ENCODE measurements at places on chromosomes 16 and 17.

GRCh38 chr17:47895347-47895855 is 635 bp upstream of the SP2 start:
- peak; percentile 11 for DNase-seq

DNA sequence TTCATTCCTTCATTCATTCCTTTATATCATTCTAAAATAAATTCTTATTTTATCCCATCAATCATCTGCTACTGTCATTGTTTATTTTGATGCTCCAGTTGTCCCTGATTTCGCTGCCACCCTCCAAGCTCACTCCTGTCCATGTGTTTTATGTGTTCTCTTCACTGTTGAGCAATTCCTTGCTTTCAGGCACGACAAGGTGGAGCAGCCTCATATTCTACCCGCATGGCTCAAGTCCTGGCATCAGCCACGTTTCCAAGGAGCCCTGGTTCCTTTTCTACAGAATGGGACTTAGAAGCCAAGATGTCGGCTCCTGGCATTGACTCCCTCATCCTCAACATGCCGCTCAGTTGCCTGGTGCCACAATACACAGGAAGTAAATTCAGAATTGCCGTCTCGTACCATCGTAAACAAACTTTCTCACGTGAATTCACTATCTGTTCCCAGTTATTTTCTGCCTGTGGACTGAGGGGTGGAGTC is 139.0 kb downstream of the RPTOR start:
- DNase-seq, result no peak

DNA sequence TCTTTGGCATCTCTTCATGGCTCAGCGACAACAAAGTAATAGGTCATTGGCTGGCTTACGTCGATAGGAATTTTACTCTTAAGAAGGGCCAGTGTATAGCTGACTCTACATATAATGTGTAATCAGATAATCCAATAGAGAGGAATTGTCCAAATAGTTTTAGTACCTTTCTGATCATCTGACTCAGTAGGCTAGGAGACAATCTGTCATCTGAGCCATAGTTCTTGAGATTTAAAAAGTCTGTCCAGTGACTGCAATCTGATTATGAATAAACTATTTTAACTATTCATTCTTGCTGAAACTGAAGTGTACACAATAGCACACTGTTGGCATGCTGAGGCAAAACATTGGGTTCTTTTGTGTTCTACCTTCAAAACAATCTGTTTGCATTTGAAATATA is 21.4 kb upstream of the NOL11 start:
- DNase-seq, result no peak

- no peak for DNase-seq
These were observed at the start of gene PRSS21 for GRCh38 chr16:2816751-2817339. Gene PRSS21 (plus strand): TSS chr16:2817237. CDS start chr16:2817269, 32 bp downstream.

DNA sequence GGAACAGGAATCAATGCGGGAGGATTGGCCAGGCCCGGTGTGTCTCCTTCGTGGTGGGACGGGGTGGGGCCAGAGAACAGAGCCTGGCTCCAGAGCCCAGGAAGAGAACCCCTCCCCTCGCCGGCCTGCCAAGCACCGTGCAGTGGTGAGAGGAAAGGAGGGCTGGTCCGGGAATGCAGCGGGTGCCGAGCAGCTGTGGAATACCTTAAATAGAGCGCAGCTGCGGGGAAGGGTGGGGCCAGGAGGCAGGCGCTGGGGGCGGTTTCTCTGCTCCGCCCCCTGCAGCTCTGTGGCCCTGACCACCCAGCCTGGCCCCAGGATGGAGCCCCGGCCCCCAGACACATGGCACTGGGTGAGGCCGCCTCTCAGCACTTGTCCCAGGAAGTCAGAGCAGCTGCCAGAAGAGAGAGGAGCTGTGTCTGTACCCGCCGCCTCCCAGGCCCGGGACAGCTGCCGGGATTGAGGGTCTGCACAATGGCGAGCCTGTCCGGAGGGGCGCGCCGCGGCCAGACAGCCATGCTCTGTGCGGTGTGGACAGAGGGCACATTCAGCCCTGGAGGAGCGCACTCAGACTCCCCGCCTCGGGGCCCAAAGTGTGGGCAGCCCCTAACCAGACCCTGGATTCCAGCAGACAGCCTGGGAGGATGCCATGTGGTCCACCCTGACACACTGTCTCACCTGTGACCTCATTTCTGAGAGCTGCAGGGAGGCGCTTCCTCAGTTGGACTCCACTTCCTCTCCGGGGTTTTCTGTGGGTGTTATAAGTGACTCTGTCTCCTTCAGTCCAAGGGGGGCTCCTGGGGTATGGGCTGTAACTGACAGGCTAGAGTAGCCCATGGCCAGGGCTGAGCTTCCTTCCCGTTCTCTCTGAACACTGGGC is 268.8 kb downstream of the SEC14L1 start:
- DNase-seq, result no peak

DNA sequence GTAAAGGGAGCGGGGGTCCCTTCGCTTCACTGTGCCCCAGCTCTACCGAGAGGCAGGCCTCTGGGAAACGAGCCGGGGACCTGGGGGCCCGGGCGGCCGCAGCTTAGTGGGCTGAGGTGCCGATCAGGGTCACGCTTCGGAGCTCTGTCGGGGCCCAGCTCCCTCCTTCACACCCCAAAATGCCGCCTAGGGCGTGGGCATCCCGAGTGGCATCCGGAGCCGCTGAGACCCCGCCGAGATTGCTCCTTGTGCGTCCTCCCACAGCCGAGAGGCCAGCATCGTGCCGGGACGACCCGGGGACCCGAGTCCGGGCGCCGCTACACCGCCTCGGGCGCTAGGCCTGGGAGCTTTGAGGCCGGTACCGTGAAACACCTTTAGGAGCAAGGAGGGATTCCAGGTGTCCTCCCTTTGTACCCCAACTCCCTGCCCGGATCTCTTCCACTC is 1.3 kb downstream of the SALL1 start:
- no peak for DNase-seq

GRCh38 chr17:16001226-16001897 is 1.7 kb downstream of the TTC19 start:
- no peak for DNase-seq

GRCh38 chr16:9107025-9107970 is 15.9 kb downstream of the HAPSTR1 start:
- DNase-seq, result no peak

GRCh38 chr16:55949518-55949917 is 74.3 kb upstream of the CES5A start:
- peak; percentile 9 for DNase-seq

- no peak for DNase-seq
These were observed 17.5 kb downstream of the LIMD2 start for GRCh38 chr17:63682441-63682840.

GRCh38 chr16:7921345-7921744 is 588.7 kb downstream of the RBFOX1 start:
- DNase-seq, result no peak

- DNase-seq, result no peak
These were observed 30.4 kb upstream of the MEAK7 start for GRCh38 chr16:84534815-84535214.

DNA sequence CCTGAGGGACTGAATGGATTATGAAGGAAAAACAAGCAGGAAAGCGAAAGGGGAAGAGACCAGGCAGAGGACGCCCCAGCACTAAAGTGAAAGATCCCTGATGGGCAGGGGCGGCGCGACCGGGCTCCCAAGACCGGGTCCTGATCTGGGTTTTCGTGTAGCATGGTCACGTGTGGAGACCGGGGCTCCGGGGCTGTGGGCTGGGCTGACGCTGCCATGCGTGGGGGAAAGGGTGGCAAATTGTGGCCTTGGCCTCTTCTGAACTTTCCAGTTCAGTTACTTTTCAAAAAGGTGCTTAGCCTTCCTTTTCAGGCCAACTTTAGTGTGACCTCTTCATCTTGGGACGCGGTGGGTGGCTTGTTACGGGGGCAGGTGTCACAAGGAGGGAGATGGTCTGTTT is 57.5 kb downstream of the METRNL start:
- DNase-seq, result no peak

DNA sequence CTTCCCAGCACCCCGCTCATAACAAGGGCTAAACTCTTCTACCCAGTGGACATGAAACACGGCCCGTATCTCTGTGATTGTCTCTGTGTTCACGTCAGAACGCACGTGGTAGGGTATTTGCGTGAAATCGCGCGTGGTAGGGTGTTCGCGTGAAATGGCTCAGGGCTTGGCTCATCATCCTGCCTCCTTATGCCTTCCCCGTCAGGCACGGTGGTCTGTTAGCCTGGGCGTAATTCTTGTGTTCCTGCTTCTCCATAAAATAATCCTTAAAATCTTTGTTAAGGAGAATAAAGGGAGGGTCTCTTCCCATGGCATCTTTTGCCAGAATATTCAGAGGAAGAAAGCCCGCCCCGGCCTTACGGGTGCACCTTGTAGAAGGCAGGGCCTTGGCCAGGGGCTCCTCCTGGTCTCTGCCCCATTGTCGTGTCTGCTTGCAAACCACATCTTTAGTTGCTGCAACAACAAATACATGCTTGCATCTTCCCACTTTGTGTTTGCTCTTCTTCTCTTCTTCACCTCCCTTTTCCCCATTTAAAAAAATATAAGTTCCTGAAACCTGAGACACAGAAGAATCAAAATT is 116.7 kb upstream of the CHMP6 start:
- DNase-seq, result no peak

DNA sequence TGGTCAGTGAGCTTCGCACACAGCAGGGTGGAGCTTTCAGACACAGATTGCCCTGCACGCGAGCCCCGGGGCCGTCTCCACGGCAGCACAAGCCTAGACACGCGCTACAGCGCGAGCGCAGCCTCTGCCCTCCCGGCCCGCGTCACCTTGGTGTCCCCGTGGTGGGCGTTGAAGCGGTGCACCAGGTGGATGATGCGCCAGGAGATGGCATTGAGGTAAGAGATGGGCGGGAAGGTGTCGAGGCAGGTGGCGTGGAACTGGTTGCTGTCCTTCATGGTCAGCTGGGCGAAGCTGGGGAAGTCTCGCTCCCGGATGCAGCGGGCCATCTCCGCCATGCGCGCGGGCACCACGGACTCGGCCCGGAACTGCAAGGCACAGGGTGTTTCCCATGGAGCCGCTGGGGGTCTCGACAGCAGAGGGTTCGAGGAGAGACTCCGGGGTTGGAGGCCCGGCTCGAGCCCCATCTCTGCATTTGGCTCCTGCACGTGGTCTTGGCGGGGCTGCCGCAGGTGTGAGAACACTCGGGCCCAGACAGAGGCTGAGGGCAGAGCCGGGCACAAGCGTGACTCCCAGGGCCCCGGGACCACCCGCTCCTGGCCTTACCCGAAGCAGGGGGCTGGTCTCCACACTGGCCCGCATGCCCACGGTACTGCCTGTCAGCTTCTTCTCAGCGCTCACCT is 4.3 kb upstream of the CYBA start:
- DNase-seq, result no peak

DNA sequence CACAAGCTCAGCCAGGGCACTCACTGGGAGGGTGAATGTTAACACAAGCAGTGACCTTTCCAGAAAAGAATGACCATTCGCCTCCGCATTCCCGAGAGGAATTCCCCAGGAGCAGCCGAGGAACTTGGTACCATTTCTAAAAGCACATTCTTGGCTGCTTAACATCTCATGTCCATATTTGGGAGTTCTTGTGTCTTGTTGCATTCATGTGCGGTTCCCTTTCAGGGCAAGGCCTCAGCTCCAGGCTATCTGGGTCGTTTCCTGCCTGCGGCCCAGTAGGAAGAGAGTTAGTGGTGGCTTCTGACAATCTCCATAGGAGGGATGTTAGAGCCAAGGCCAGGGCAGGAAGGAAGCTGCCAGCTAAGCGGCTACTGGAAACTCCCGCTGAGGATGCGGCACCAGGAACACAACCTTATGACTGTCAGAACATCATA is 27.8 kb upstream of the MEAK7 start:
- peak; percentile 97 for DNase-seq

DNA sequence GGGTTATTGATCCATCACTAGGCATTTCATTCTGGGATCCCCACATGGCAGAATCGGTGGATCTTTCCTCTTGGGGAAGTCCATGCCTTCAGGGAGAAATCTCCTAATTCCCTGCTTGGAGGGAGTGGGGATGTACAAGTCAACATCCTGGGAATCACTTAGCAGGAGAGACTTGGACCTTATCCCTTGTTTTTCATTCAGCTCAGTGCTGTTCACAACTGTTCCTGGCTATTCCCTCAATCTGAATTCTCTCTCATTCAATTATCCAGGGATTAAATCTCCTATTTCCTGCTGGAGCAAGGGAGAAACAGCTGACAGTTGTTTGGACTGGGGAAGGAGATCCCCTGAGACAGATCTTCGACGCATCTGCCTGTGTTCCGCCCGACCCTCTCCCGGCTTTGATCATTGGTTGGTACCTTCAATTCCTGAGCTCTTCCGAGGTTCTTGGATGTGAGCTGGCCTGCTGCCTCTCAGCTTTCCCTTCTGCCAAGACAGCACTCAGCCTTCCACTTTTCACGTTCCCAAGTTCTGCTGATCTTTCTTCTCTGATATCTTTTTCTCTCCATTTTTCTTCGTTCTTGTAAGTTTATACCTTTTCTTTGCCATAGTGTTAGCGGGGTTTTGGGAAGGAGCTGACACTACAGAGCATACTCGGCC is 115.4 kb upstream of the GNAO1 start:
- no peak for DNase-seq

- DNase-seq, result no peak
These were observed 109.6 kb downstream of the CNTNAP4 start for GRCh38 chr16:76386784-76387183.

DNA sequence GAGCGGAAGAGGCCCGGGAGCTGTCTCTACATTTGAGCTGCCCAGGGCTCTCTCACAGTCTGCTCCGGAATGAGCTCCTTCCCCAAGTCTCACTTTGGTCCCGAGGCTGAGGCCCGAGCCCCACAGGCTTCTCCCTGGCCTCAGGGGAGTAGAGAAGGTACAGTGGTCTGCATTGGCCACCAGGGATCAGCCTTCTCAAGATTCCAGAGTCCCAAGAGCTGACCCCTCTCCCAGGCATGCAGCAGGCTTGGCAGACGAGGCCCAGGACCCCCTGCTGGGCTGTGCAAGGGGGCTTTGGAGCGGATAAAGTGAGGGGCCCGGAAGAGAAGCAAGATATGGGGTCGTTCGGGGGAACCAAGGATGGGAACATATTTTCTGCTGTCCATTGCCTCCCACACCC is 3.1 kb downstream of the PRSS27 start:
- no peak for DNase-seq

- no peak for DNase-seq
These were observed 399.8 kb upstream of the MON1B start for GRCh38 chr16:76791151-76791550.

GRCh38 chr16:23423496-23424049 is 29.4 kb downstream of the COG7 start:
- DNase-seq, result peak; percentile 69

DNA sequence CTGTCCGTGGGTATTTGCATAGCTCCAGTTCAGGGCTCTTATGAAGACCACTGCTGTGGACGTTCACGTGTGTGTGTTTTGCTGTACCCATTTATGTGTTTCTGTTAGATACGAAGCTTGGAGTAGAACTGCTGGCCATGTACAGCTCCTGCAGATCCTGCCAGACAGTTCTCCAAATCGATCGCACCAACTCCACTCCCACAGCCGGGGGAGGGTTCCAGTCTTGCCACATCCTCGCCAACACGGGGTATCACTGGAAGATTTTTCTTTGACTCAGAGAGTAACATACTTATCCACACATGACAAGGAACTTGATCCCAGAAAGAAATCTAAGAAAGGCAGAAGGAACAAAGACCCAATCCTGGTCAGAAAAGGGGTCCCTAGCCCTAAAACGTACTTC is 37.4 kb downstream of the TMEM186 start:
- no peak for DNase-seq
